ENCODE measurements at places on chromosomes 12 and 14. TPM values are rescaled to one million over a fixed set of nuclear protein-coding genes. Genes with fewer than 3 reads are reported as not detected.

STAC3 gene
- 2.1 TPM for total RNA-seq

SOX5 gene
- not detected for total RNA-seq

KRT3 gene
- not detected for total RNA-seq

KLRC4 gene
- total RNA-seq: 2.9 TPM

DNA sequence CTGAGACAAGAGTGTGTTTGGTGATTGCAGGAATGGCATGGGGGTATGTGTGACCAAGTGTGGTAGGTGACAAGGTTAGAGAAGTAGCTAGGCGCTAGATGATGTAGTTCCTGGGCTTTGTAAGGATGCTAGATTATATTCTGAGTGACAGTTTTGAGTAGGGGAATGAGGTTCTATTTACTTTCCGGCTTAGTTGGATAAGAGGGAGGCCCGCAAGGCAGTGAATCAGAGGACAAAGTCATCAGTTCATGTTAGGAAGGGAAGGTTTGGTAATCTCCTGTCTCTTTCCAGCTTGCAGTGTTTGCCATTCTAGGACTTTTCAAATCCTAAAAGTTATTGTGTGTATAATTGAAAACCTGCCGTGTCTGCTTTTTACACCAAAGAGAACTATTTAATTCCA lies 45.0 kb downstream of the CFAP54 start:
- H3K4me1 ChIP-seq: no peaks in the 10 kb centered on the region
- no peak for DNase-seq
- H3K36me3 ChIP-seq: no peaks in the 10 kb centered on the region
- H3K27ac ChIP-seq: no peak overlapping the region

DNA sequence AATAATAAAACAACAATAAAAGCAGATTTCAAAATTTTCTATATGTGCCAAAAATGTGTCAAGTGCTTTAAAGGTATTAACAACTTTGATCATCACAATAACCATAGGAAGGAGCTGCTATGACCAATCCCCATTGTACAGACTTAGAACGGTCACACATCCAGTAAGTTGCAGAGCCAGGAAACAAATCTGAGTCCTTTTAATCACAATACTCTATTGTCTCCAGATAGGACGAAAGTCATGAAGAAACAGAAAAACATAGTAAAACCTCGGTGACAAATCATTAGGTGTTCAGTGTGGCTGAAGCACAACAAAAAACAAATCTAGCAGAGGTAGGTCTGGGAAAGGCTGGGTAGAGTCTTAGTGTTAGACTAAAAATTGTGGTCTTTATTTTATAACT lies 178.8 kb downstream of the GRIP1 start:
- H3K27me3 ChIP-seq: peaks cover 5% of the 10 kb centered on the region
- no peaks in the 10 kb centered on the region for H3K36me3 ChIP-seq
- H3K4me3 ChIP-seq: no peak overlapping the region
- no peak for DNase-seq
- H3K4me1 ChIP-seq: peaks cover 3% of the 10 kb centered on the region

- H3K27ac ChIP-seq: no peak overlapping the region
- no peaks in the 10 kb centered on the region for H3K27me3 ChIP-seq
- no peaks in the 10 kb centered on the region for H3K36me3 ChIP-seq
- peaks cover 7% of the 10 kb centered on the region for H3K4me1 ChIP-seq
Measured at GRCh38 chr12:120490833-120491512, 4.9 kb upstream of the DYNLL1 start.

- no peak overlapping the region for H3K27ac ChIP-seq
- H3K27me3 ChIP-seq: peaks cover 2% of the 10 kb centered on the region
- peaks cover 23% of the 10 kb centered on the region for H3K4me1 ChIP-seq
- H3K4me3 ChIP-seq: no peak overlapping the region
Measured at GRCh38 chr14:51784466-51784865, 75.9 kb upstream of the GNG2 start.

Data from activated CD8-positive, alpha-beta T cell treated with anti-CD3 and anti-CD28 coated beads for 36 hours (primary cell).